ENCODE measurements at places on chromosomes 1 and 21. TPM values are rescaled to one million over a fixed set of nuclear protein-coding genes. Genes with fewer than 3 reads are reported as not detected.

DISC1 gene
- total RNA-seq, result 10.7 TPM

FMN2 gene
- not detected for total RNA-seq

A3GALT2 gene
- total RNA-seq, result not detected

PFKFB2 gene
- 8.5 TPM for total RNA-seq

ANKRD65 gene
- total RNA-seq, result not detected

PDZK1IP1 gene
- not detected for total RNA-seq

TSNAX gene
- total RNA-seq, result 35.6 TPM

CACHD1 gene
- not detected for total RNA-seq

LRRC39 gene
- total RNA-seq, result 3.2 TPM
